Hematopoietic multipotent progenitor cell treated with erythropoietin and hydrocortisone succinate and interleukin-3 and kit ligand, for 15 days (in vitro differentiated cells): ENCODE measurements at places on chromosomes 2 and 18.

DNA sequence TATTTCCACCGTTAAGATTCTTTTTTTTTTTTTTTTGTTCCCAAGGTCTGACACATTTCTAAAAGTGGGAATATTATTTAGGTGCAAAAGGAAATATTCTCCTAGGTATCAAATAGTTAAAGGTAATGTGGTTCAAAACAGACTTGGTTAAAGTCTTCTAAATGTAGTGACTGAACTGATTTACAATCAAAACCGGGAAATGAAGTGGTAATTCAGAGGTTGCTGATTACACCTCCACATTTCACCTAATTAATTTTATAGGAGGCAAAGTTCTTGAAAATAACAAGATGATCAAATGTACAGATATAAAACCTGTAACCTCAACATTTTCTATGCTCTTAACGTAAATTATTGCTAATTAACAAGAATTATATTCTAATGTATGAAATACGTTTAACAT lies 5.1 kb downstream of the BCL11A start:
- no peak for DNase-seq

DNA sequence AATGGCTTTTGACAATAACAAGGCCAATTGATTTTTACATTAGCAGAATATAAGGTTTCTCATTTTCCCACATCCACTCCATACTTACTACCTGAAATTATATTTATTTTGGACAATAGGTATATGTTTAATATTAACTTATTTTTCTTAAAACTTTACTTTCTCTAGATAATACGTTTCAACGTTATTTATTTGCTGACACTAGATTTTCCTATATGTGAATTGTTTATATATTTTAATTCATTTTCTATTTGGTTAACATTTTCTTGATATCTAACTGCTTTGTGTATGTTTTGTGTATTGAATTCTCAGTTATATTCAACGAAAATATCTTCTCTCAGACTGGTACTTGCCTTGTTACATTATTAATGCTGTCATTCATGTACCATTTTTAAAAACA lies 199.9 kb upstream of the TMEFF2 start:
- no peak for DNase-seq

- no peak for DNase-seq
These were observed 21.9 kb downstream of the EHBP1 start for GRCh38 chr2:62727259-62727867.

- DNase-seq: no peak
These were observed 50.1 kb downstream of the CD226 start for GRCh38 chr18:69897397-69898108.

DNA sequence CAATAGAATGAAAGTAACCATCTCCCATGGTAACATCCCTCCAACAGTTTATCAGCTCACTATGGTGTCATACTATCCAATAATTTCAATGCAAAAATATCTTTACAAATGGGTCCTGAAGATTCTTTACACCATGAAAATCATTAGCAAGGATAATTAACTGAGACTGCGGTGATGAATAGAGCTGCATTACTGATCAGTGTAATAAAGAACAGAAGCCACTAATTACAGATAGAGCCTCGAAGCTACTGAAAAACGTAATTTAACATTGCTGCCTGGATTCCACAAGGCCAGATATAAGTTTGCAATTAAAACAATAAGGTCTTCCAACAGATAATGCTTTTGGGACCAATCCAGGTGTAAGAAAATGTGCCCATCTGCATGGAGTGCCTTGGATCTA lies 1245.8 kb upstream of the SLC39A10 start:
- DNase-seq: no peak

- DNase-seq: no peak
These were observed 17.7 kb downstream of the SH3BP4 start for GRCh38 chr2:234969306-234970098.

DNA sequence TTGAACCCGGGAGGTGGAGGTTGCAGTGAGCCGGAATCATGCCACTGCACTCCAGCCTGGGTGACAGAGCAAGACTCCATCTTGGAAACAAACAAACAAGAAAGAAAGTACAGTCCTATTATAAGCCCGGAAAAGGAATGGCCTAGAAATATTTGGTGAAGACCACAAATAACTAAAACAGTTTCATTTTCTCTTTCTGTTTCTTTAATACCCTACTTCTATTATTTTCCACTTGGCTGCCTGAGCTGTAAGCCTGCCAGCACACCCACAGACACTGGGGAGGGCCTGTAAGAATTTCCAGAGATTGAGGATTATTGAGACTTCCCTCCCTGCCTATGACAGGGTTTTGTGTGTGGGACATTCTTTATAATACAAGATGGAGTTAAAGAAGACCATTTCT lies 188.0 kb upstream of the DCC start:
- no peak for DNase-seq

GRCh38 chr18:73688161-73688560 lies 459.5 kb downstream of the FBXO15 start:
- no peak for DNase-seq
